Esophagus squamous epithelium (tissue), 5 donors: ENCODE measurements at places on chromosomes 12 and 14. TPM values are rescaled to one million over a fixed set of nuclear protein-coding genes. Genes with fewer than 3 reads are reported as not detected.
A peak's percentile ranks its signal among the peaks of the same experiment; 100 is the strongest.

DNA sequence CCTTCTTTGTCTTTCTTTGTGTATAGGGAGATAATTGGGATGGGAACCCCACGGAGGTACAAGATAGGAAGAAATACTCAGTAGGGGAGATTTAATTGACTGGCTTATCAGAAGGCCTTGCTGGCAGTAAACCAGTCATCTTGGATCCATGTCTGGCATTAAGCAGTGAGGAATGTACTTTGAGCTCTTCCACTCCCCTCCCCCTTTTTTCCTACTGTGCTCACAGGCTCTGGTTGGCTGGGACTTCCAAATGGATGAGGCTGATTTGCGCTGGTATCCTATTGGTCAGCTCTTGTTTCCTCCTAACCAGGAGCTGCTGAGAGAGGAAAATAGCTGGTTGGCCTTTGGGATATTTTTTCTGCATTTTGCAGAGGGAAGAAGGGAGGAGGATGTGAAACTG is 24.7 kb downstream of the NGDN start:
- H3K36me3 ChIP-seq, result no peaks in the 10 kb centered on the region
- H3K4me3 ChIP-seq, result no peak overlapping the region
- H3K4me1 ChIP-seq, result no peaks in the 10 kb centered on the region
- no peak for DNase-seq
- H3K27ac ChIP-seq, result no peak overlapping the region

- no peaks in the 10 kb centered on the region for H3K36me3 ChIP-seq
- no peak overlapping the region for H3K4me3 ChIP-seq
- peaks cover 11% of the 10 kb centered on the region for H3K4me1 ChIP-seq
- no peak for DNase-seq
These were observed 68.6 kb downstream of the IQSEC3 start for GRCh38 chr12:135138-135537.

- H3K4me1 ChIP-seq, result peaks cover 40% of the 10 kb centered on the region
- H3K4me3 ChIP-seq, result no peak overlapping the region
- no peaks in the 10 kb centered on the region for H3K36me3 ChIP-seq
- no peak for DNase-seq
- peak overlapping the region; percentile 15 for H3K27ac ChIP-seq
These were observed 388.7 kb downstream of the ZFP36L1 start for GRCh38 chr14:68404146-68404527.

NDRG2 gene
- total RNA-seq, result 96.3 TPM

DNA sequence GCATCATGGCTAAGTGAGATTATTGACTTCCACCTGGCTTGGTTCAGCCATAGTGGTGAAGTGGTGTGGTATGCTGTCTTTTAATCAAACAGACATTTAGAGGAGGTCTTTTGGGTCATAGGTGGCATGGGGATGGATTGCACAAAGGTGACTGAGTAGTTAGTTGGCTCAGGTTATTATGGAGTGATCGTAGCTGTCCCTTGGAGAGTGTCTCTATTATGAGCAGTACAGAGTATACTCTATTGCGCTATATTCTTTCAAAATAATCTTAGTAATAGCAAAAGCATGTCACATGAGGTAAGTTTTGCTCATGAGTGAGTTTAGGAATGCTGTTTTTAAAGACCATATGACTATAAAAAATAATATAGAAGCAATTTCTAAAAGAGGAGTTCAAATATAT is 60.4 kb downstream of the RASSF8 start:
- no peak overlapping the region for H3K4me3 ChIP-seq
- H3K27ac ChIP-seq, result no peak overlapping the region
- H3K36me3 ChIP-seq, result no peaks in the 10 kb centered on the region
- no peaks in the 10 kb centered on the region for H3K27me3 ChIP-seq
- no peaks in the 10 kb centered on the region for H3K4me1 ChIP-seq

ADSS1 gene
- 3.4 TPM for total RNA-seq

DNA sequence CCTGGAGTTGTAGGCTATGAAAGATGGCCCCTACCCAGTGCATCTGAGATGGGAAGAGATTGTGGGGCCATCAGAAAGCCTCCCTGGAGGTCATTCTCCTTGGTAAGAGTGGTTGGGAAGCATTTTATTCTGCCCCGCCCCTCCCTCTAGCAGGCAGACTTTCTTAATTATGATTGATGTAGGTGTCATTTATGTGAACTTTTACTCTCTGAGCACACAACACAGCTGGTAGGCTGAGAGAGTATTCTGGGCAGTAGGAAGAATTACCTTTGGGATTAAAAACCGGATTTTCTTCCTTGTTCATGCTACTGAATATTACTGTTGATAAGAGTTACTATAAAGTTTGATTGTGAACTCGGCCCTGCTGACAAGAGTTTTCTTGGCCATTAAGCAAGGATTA is 266.8 kb downstream of the TTC6 start:
- no peak overlapping the region for H3K27ac ChIP-seq
- no peaks in the 10 kb centered on the region for H3K36me3 ChIP-seq
- no peak overlapping the region for H3K4me3 ChIP-seq
- H3K27me3 ChIP-seq, result no peaks in the 10 kb centered on the region
- H3K4me1 ChIP-seq, result no peaks in the 10 kb centered on the region

MEG3 gene
- total RNA-seq, result 18.9 TPM

GRCh38 chr12:49924628-49925246 is 21.0 kb upstream of the FAIM2 start:
- H3K4me3 ChIP-seq, result no peak overlapping the region
- H3K4me1 ChIP-seq, result peaks cover 62% of the 10 kb centered on the region
- DNase-seq, result no peak
- no peak overlapping the region for H3K27ac ChIP-seq

GRCh38 chr12:129103231-129103630 is 250.0 kb downstream of the GLT1D1 start:
- DNase-seq, result no peak
- no peaks in the 10 kb centered on the region for H3K27me3 ChIP-seq

GSC gene
- not detected for total RNA-seq

DNA sequence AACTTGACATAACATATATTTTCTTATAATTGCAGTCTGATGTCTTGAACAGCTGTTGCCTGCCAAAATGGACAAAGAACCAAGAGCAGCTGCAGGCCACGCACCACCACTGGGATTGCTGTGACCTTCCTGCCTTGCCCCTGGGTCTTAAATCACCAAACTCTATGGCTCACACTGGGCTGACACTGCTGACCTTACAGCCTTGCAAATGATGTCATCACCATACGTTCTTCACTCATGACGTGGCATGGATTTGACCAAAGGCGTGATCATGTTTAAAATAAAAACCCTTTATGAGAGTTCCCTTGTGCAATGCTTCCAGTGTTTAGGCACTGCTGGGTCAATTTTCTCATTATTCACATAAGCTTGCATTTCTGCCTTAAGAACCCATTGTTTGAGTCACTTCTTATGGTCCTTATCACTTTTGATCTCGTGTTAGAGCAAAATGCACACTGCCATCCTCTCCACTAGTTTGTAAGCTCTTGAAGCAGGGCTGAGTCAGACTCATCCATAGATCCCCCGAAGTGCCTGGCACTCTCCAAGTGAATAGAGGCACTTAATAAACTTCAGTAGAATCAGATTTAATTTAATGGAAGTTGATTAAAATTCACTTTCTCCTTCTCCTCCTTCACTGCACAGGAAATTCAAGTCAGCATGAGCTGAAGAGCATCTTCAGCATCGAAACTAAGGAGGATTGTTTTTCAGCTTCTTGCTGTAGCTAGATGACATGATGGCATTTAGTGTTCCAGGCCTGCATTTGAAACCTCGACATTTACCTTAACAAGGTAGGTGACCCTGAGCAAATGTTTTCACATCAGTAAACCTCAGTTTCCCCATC is 132.4 kb upstream of the PZP start:
- no peak overlapping the region for H3K4me3 ChIP-seq
- no peak overlapping the region for H3K27ac ChIP-seq
- no peaks in the 10 kb centered on the region for H3K4me1 ChIP-seq

DNA sequence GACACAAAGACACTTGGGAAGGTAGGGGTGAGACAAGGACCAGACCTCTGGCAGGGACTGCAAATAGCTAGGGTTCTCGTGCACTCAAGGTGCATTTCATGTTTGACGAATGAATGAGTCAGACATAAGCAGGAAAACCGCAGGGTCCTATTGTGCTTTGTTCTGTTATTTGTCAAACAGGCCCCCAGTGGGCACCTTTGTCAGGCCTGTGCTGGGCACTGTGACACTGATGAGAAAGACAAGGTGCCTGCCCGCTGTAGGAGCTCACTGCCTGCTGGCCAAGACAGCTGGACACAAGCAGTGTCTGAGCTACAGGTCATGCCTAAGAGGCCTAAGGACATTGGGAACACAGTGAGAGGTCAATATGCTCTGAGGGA is 2.3 kb downstream of the OTUB2 start:
- no peaks in the 10 kb centered on the region for H3K27me3 ChIP-seq
- no peak overlapping the region for H3K27ac ChIP-seq
- no peaks in the 10 kb centered on the region for H3K36me3 ChIP-seq

FNTB gene
- 16.2 TPM for total RNA-seq

- no peak overlapping the region for H3K4me3 ChIP-seq
- no peak overlapping the region for H3K27ac ChIP-seq
- peaks cover 54% of the 10 kb centered on the region for H3K27me3 ChIP-seq
- no peaks in the 10 kb centered on the region for H3K4me1 ChIP-seq
These were observed 202.8 kb upstream of the PELI2 start for GRCh38 chr14:55915456-55915855.

HOXC4 gene
- 1.1 TPM for total RNA-seq

GRCh38 chr12:92419201-92419600 is 273.6 kb upstream of the BTG1 start:
- H3K4me3 ChIP-seq, result no peak overlapping the region
- no peaks in the 10 kb centered on the region for H3K27me3 ChIP-seq
- H3K27ac ChIP-seq, result no peak overlapping the region
- no peak for DNase-seq
- H3K4me1 ChIP-seq, result peaks cover 21% of the 10 kb centered on the region
- no peaks in the 10 kb centered on the region for H3K36me3 ChIP-seq

- H3K36me3 ChIP-seq, result no peaks in the 10 kb centered on the region
- no peaks in the 10 kb centered on the region for H3K27me3 ChIP-seq
- H3K27ac ChIP-seq, result no peak overlapping the region
- no peak overlapping the region for H3K4me3 ChIP-seq
These were observed 186.8 kb downstream of the FUT8 start for GRCh38 chr14:65599375-65599774.

RGS6 gene
- 0.76 TPM for total RNA-seq

RASSF9 gene
- 2.5 TPM for total RNA-seq

DNA sequence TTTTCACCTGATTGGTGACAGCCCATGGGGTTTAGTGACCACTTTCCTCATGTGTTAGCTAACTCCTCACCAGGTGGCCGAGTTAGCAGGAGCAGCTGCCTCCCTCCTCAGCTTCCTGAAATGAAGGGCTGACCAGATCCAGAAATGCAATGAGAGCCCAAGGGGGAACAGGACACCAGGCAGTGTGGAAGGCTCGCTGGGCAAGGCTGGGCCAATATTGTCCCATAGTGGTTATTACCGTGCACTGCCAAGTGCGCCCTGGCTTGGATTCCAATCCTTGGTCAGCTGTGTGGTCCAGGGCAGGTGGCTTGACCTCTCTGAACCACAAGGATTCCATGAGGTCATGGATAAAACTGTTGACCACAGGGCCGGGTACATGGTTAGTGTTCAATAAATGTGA is 3.6 kb upstream of the HSPB8 start:
- H3K27ac ChIP-seq, result no peak overlapping the region
- H3K4me3 ChIP-seq, result no peak overlapping the region
- no peaks in the 10 kb centered on the region for H3K27me3 ChIP-seq
- H3K36me3 ChIP-seq, result no peaks in the 10 kb centered on the region
- DNase-seq, result no peak

- H3K27me3 ChIP-seq, result no peaks in the 10 kb centered on the region
- no peak overlapping the region for H3K4me3 ChIP-seq
- no peak overlapping the region for H3K27ac ChIP-seq
These were observed 21.0 kb upstream of the MIA2 start for GRCh38 chr14:39212693-39213092.

OR4K14 gene
- not detected for total RNA-seq

DNA sequence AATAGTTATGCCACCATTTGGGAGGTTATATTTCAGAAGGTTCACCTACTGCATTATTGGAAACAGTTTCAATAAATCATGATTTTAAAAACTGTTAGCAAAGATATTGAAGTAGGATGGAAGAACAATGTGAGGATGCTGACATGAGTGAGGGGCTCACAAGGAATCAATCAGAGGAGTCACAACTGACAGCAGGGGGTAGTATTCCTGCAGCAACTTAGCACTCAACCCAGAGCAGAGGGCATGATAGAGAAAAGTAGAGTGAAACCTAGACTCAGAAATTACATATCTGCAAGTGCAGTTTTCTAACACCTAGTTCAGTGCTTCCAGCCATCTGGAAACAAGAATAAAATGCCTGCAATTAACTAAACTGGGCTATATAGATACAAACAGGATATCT is 772.5 kb upstream of the USP15 start:
- H3K4me3 ChIP-seq, result no peak overlapping the region
- no peaks in the 10 kb centered on the region for H3K27me3 ChIP-seq
- no peaks in the 10 kb centered on the region for H3K36me3 ChIP-seq
- no peaks in the 10 kb centered on the region for H3K4me1 ChIP-seq
- DNase-seq, result no peak

DNA sequence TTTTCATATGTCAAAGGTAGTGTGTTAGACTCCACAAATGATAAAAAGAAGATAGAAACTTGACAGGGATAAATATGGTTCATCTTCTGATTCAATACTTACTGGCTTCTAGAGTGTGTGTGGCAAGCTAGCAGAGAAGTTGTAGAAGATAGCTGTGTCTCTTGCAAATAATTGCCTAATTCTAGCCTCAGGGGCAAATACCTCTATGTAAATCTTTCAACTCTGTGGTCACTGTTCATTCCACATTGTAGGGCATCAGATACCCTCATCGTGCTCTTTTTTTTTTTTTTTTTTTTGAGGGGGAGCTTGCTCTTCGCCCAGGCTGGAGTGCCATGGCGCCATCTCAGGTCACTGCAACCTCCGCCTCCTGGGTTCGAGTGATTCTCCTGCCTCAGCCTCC is 1.7 kb downstream of the OLR1 start:
- H3K27ac ChIP-seq, result no peak overlapping the region
- no peak for DNase-seq
- no peaks in the 10 kb centered on the region for H3K27me3 ChIP-seq

DNA sequence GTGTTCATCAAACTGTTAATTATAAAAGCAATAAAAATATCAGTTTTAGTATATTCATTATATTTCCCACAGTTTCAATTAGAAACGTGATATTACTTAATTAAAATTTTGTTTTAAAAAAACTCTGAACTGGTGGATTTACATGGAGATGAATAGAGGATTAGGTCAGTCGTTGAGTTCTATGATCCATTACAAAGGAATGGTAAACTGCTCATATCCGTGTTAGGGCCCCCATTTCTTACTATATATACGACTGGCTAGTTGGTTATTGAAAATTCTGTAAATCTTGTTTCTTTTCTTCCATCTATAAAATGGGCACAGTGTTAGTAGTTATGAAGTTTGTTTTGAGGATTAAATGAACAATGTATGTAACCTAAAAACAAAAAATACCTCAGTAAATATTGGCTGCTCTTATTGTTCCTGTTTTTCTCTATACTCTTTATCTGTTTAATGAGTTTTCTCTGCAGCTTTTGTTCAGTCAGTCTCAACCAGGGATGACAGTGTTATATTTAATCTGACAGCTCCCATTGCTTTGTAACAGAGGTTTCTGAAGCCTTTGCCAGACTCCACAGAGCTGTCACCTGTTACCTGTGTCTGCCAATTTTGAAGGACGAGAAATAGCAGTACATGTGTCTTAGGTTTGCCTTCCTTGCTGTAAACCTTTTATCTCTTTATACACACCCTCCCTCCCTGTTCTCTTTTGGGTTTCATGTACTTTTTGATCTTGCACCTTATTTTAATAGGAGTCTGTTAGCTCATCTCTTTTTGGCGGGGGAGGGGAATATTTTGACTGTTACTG is 41.5 kb downstream of the FRS2 start:
- no peak overlapping the region for H3K4me3 ChIP-seq
- peaks cover 11% of the 10 kb centered on the region for H3K4me1 ChIP-seq
- no peaks in the 10 kb centered on the region for H3K27me3 ChIP-seq
- H3K36me3 ChIP-seq, result no peaks in the 10 kb centered on the region
